ENCODE measurements at places on chromosomes 3 and 15. TPM values are rescaled to one million over a fixed set of nuclear protein-coding genes. Genes with fewer than 3 reads are reported as not detected.

BSN gene
- total RNA-seq = 0.14 TPM

RNU5B-1 gene
- not detected for total RNA-seq

ALDH1L1 gene
- 1.3 TPM for total RNA-seq

KBTBD13 gene
- total RNA-seq = not detected

CCR2 gene
- not detected for total RNA-seq

CNTN3 gene
- 2.6 TPM for total RNA-seq

GOLGA8T gene
- not detected for total RNA-seq

CCK gene
- not detected for total RNA-seq

SERPINI1 gene
- total RNA-seq = 0.88 TPM

SUCLG2 gene
- 66.1 TPM for total RNA-seq

ESYT3 gene
- under 0.01 TPM for total RNA-seq

SERPINI2 gene
- total RNA-seq = not detected

TKT gene
- total RNA-seq = 312 TPM

TEX55 gene
- total RNA-seq = not detected

DIS3L gene
- total RNA-seq = 16.4 TPM

DNAH12 gene
- total RNA-seq = 0.14 TPM

TICRR gene
- total RNA-seq = 0.44 TPM

CYP1A2 gene
- total RNA-seq = not detected

PLA2G4B gene
- 0.66 TPM for total RNA-seq

IQGAP1 gene
- total RNA-seq = 300 TPM

SYNPR gene
- not detected for total RNA-seq

XRN1 gene
- total RNA-seq = 44.1 TPM

SSUH2 gene
- not detected for total RNA-seq

ZNF502 gene
- 3.9 TPM for total RNA-seq

ZPLD1 gene
- total RNA-seq = 0.14 TPM

CAMK2N2 gene
- 0.14 TPM for total RNA-seq

CADM2 gene
- total RNA-seq = not detected

COL6A5 gene
- 0.14 TPM for total RNA-seq

CNTN6 gene
- not detected for total RNA-seq

ATP13A4 gene
- not detected for total RNA-seq

PCBP4 gene
- 63.9 TPM for total RNA-seq

GCSAM gene
- total RNA-seq = not detected

KBTBD8 gene
- total RNA-seq = 16.2 TPM

BNC1 gene
- total RNA-seq = 26.5 TPM

GTF2A2 gene
- 18.4 TPM for total RNA-seq

SLC12A1 gene
- not detected for total RNA-seq

SI gene
- total RNA-seq = not detected

NANOGP8 gene
- not detected for total RNA-seq

ZNF774 gene
- 1.3 TPM for total RNA-seq

CCR1 gene
- not detected for total RNA-seq

MFGE8 gene
- 142 TPM for total RNA-seq

CSK gene
- total RNA-seq = 30.4 TPM

RAD51 gene
- 2.0 TPM for total RNA-seq

A4GNT gene
- not detected for total RNA-seq

CPN2 gene
- total RNA-seq = not detected

PLA2G4F gene
- not detected for total RNA-seq

WWTR1 gene
- 41.1 TPM for total RNA-seq

SGO1 gene
- total RNA-seq = 15.5 TPM

FAH gene
- 34.1 TPM for total RNA-seq

RFX7 gene
- 6.2 TPM for total RNA-seq

PTH1R gene
- total RNA-seq = not detected

SPTBN5 gene
- total RNA-seq = 2.4 TPM

SYNM gene
- total RNA-seq = 10.6 TPM

CYP8B1 gene
- not detected for total RNA-seq

MAN2A2 gene
- total RNA-seq = 20.8 TPM

LXN gene
- total RNA-seq = 32.6 TPM

SEMA3F gene
- 0.43 TPM for total RNA-seq

THAP10 gene
- total RNA-seq = 1.8 TPM

IL17RB gene
- not detected for total RNA-seq
